ENCODE measurements at places on chromosomes 6 and 20.

GRCh38 chr6:37569743-37570481 lies 70.2 kb upstream of the CCDC167 start:
- no peak for DNase-seq

GRCh38 chr6:159541296-159541695 lies 151.7 kb downstream of the SOD2 start:
- DNase-seq = no peak

DNA sequence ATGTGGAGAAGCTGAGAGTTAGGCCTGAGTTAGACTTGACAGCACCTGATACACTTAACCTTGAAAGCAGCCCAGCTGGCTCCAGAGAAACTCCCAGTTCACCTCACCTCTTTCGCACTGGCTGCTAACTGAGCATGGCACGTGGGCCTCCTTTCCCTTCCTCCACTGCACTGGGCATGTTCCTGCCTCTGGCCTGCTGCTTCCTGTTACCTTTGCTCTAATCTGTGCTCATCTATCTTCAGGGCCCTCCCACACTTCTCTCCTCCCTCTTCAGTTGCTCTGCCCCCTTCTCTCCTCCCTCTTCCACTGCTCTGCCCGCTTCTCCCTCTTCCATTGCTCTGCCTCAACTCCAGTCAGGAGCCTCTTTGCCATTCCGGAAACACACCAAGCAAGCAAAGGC lies 13.7 kb upstream of the UBE2V1 start:
- DNase-seq = no peak

DNA sequence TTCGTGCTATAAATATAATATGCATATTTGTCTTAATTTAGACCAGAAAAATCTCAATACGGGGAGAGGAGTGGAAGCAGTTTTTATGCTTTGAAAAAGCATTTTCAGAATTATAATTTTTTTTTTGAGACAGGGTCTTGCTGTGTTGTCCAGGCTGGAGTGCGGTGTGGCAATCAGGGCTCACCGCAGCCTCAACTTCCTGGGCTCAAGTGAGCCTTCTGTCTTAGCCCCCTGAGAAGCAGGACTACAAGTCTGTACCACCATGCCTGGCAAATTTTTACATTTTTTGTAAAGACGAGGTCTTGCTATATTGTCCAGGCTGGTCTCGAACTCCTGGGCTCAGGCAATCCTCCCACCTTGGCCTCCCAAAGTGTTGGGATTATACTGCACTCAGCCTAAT lies 197.2 kb downstream of the FOXC1 start:
- no peak for DNase-seq

- DNase-seq = peak; percentile 75
These were observed 52.2 kb upstream of the BTN3A2 start for GRCh38 chr6:26312501-26313397.

DNA sequence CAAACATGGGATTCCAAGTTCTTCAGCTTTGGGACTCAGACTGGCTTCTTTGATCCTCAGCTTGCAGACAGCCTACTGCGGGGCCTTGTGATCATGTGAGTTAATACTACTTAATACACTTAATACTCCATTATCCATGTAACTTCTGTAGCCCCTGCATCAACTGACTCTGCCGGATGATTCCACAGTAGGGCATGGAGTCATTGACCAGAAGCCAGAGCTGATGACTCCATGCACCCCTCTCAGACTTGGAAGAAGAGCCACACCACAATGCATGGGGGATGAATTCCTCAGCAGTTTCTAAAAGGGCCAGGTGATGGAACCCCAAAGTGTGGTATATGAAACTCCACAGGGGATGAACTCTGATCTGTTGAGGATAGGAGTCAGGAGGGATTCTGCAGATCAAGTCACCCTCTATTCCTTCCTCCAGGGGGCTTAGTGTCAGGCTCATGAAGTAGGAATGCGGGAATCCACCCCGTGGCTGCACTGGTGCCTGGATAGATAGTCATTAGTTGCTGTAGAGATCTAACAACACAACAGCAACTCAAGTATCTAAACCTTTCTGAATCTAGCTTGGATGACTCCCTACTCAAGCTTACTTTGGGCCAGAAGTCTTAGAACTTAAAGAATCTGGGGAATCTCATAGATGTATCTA lies 70.2 kb downstream of the GPR6 start:
- DNase-seq = no peak

DNA sequence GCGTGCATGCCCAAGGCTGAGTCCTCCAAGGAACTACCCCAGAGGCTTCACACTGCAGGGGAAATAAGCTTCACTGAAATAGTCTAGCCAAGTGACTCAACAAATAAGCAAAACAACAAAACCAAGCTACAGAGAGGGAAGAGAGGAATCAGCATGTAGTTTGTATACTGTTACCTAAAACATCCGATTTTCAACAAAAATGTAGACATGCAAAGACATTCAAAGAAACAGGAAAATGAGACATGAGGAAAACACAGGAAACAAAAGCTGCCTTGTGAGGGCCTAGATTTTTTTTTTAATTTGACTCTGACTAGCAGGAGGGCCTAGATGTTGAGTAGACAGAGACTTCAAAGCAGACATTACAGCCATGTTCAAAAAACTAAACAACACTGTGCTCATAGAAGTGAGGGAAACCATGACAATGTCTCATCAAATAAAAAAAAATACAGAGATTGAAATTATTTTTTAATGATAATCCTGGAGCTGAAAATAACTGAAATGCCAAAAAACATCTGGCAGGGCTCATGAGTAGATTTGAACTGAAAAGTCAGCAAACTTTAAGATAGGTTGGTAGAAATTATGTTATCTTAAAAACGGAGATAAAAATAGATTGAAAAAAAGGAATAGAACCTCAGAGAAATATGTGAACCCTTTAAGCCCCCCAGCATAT lies 16.4 kb upstream of the KIF25 start:
- no peak for DNase-seq

GRCh38 chr20:45070932-45071632 lies 29.8 kb downstream of the KCNS1 start:
- DNase-seq = no peak

DNA sequence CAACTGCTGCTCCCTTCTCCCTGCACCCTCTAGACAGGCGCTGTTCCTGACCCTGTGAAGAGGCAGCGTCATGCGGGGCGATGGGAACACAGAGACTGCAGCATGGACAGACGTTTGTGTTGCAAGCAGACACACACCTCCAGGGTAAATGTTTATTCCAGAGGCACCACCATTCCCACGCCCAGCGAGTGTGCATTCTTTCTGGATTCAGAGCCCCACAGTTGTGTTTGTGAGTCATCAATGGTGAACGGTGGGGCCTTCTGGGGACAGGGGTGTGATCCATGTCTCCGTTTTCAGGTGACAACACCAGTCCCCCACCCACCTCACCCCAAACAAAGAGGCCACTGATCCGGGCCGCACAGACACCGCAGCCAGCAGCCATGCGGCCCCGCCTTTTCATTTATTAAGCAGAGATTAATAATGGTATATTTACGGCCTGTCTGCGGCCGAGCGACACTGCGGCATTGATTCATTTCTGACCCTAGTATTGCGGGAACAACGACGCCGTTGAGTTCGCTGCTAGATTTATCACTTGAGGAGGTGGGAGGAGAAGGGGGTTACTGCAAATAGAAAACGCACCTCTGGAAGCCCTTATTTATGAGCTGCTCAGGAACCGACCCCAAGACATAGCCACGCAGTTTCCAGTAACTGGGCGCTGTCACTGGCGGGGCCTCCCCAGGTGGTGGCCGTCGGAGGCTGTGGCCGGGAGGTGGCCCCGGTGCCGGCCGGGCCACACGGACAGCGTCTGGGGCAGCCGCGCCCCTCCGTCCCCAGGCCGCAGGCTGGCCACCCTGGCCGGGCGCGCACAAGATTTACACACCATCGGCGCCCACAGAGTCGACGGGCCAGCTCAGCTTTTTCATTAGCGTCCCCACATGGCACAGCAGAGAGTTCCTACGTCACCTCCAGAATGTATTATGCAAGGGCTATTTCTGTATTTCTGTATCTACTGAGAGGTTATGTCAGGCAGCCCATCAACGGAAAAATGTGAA lies 367.6 kb downstream of the THBS2 start:
- DNase-seq = no peak
